ENCODE measurements at places on chromosomes 3 and 15. TPM values are rescaled to one million over a fixed set of nuclear protein-coding genes. Genes with fewer than 3 reads are reported as not detected.

MCF2L2 gene
- total RNA-seq = 72.6 TPM

SAMMSON gene
- not detected for total RNA-seq

- no peak overlapping the region for H3K27ac ChIP-seq
- peaks cover 11% of the 10 kb centered on the region for H3K36me3 ChIP-seq
- no peaks in the 10 kb centered on the region for H3K4me1 ChIP-seq
- no peaks in the 10 kb centered on the region for H3K27me3 ChIP-seq
- no peak overlapping the region for H3K4me3 ChIP-seq
Observed at GRCh38 chr15:101686718-101687117, 34.5 kb upstream of the TM2D3 start.

- no peak overlapping the region for H3K27ac ChIP-seq
- H3K27me3 ChIP-seq = no peaks in the 10 kb centered on the region
- H3K4me3 ChIP-seq = no peak overlapping the region
- DNase-seq = no peak
- no peaks in the 10 kb centered on the region for H3K36me3 ChIP-seq
Observed at GRCh38 chr3:59088761-59089160, 38.9 kb upstream of the CFAP20DC start.

GRCh38 chr15:72237029-72237852 lies 6.3 kb upstream of the PKM start:
- no peak overlapping the region for H3K4me3 ChIP-seq
- H3K4me1 ChIP-seq = peaks cover 14% of the 10 kb centered on the region
- H3K36me3 ChIP-seq = peaks cover 38% of the 10 kb centered on the region
- DNase-seq = peak; percentile 87

GRCh38 chr15:29889542-29890329 lies 67.5 kb upstream of the TJP1 start:
- H3K27ac ChIP-seq = no peak overlapping the region
- peaks cover 5% of the 10 kb centered on the region for H3K4me1 ChIP-seq
- H3K4me3 ChIP-seq = no peak overlapping the region
- H3K36me3 ChIP-seq = no peaks in the 10 kb centered on the region
- DNase-seq = peak; percentile 64

LRRC49 gene
- total RNA-seq = 7.3 TPM

DNA sequence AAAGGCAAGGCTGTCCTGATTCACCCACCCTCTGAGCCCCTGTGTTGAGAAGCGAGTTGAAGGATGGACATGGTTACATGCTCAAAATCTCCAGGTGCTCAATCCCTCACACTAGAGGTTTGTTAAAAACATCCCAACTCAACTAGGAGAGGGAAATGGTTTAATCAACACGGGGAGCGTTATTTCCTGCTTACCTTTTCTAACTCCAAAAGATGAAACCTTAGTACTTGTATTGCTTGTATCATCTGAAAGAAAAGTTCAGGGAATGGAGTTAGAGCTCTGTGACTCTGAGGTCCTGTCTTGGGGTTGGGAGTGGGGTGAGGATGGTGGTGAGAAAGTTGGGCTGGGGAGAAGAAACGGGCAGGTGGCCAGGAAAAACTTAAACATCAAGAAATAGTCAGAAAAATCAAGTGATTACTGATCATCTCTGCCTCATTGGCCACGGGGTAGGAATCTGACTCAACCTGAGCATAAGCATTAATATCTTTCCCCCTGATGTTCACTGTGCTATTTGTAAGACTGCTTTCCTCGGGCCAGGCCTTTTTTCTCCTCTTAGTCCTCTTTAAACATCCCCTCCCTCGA lies 5.9 kb downstream of the MEIS2 start:
- H3K27me3 ChIP-seq = peaks cover 84% of the 10 kb centered on the region
- DNase-seq = no peak
- peak overlapping the region; percentile 56 for H3K4me3 ChIP-seq
- H3K27ac ChIP-seq = no peak overlapping the region
- H3K4me1 ChIP-seq = peaks cover 4% of the 10 kb centered on the region

GRCh38 chr15:58355382-58355971 lies 76.3 kb upstream of the LIPC start:
- H3K4me1 ChIP-seq = no peaks in the 10 kb centered on the region
- H3K27me3 ChIP-seq = no peaks in the 10 kb centered on the region
- no peak overlapping the region for H3K27ac ChIP-seq
- DNase-seq = no peak
- no peaks in the 10 kb centered on the region for H3K36me3 ChIP-seq

DNA sequence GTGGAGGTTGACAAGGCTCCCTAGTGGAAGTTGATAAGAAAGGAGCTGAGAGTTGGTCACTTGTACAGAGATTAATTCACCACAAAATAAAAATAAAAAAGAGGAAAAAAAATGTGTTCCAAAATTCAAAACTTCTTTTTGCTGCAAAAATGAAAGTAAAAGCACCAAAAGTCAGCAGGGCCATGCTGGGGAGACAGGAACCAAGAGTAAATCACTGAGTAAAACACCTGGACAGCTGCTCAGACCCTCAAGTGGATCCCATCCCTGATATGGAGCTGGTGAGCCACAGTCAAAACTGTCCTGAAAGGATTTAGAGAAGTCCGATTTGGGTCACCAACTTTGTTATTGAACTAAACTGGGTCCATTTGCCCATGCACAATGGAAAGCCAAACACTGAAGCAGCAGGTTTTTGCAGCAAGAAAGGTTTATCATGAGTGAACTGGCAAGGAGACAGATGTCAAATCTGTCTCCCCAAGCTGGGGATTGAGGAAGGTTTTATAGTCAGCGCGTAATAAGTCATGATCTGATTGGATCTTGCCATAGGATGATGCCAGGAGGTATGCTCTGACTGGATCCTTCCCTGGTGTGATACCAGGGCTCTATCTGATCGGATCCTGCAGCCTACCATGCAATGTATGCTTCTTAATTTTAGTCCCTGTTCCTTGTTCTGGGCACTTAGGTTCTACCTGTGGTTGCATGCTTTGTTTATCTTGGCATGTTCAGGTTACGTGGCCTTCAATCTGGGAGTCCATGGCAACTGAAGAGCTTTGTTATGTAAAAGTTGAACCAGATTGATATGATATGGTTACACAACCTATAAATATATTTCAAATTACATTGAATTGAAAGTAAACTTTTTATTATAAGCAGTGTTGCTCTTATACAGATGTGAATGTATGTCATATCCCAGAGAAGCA lies 313.2 kb downstream of the POLQ start:
- H3K27ac ChIP-seq = no peak overlapping the region
- no peaks in the 10 kb centered on the region for H3K36me3 ChIP-seq
- no peaks in the 10 kb centered on the region for H3K4me1 ChIP-seq
- no peak for DNase-seq
- H3K27me3 ChIP-seq = no peaks in the 10 kb centered on the region
